Bronchial smooth muscle cell (primary cell): ENCODE measurements at places on chromosomes 7 and 10. TPM values are rescaled to one million over a fixed set of nuclear protein-coding genes. Genes with fewer than 3 reads are reported as not detected.

Gene TMEM236
- total RNA-seq = under 0.01 TPM in 1 of 2 replicates, not detected in the other

Gene ESYT2
- 56.5 and 68.6 TPM in 2 replicates for total RNA-seq

Gene SPOCK2
- 0.95 and 2.0 TPM in 2 replicates for total RNA-seq

Gene SDK1
- 1.4 and 7.8 TPM in 2 replicates for total RNA-seq

Gene ADAM12
- total RNA-seq = 9.1 and 11.5 TPM in 2 replicates

Gene PBLD
- total RNA-seq = 6.4 and 8.7 TPM in 2 replicates

Gene NXPH1
- not detected in 2 replicates for total RNA-seq

Gene TMEM209
- 4.7 and 7.6 TPM in 2 replicates for total RNA-seq

Gene CDH23
- 0.17 and 0.32 TPM in 2 replicates for total RNA-seq

Gene FRAT1
- 2.2 and 2.4 TPM in 2 replicates for total RNA-seq

Gene WASL
- total RNA-seq = 5.4 and 9.1 TPM in 2 replicates

Gene INTS15
- total RNA-seq = 5.2 and 5.5 TPM in 2 replicates

Gene LIPN
- total RNA-seq = not detected in 2 replicates

Gene COL13A1
- 9.3 and 16.9 TPM in 2 replicates for total RNA-seq

Gene ACHE
- under 0.01 and 0.17 TPM in 2 replicates for total RNA-seq

Gene BMPER
- total RNA-seq = 7.4 and 11.5 TPM in 2 replicates

Gene TAC1
- 0.16 TPM in 1 of 2 replicates, not detected in the other for total RNA-seq

Gene AOAH
- not detected in 2 replicates for total RNA-seq

Gene CUZD1
- 0.43 and 0.47 TPM in 2 replicates for total RNA-seq

Gene HSPA12A
- 1.4 and 7.1 TPM in 2 replicates for total RNA-seq

Gene ALOX5
- total RNA-seq = under 0.01 TPM in 1 of 2 replicates, not detected in the other
